Osteoblast (primary cell): ENCODE measurements at places on chromosomes 4 and X. TPM values are rescaled to one million over a fixed set of nuclear protein-coding genes. Genes with fewer than 3 reads are reported as not detected.

- no peak for DNase-seq
Measured at GRCh38 chr4:127217586-127218229, 415.0 kb upstream of the INTU start.

DNA sequence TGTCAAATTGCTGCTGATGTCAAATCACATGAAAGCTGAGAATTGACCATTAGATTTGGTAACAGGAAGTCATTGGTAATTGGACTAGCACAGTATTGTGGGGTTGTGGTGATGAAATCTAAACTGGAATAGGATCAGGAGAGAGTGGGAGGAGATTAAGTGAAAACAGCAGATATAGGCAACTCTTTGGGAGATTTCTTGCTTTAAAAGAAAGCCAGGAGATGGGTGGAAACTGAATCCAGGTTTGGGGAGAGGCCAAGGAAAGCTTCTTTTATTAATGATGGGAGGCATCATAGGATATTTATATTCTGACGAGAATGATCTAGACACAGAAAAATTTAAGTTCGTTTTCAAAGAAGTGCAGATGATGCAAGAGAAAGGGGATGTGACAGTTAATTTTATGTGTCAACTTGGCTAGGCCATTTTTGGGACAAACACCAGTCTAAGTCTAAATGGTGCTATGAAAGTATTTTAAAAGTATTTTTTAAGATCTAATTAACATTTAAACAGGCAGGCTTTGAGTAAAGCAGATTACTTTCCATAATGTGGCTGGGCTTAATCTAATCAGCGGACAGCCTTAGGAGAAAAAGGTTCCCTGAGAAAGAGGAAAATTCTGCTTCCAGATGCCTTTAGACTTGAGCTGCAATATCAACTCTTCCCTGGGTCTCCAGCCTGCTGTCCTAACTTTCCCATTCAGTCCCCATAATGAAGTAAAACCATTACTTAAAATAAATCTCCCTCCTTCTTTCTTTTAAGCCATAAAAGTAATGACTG lies 24.7 kb downstream of the SEC24D start:
- no peak for DNase-seq

DNA sequence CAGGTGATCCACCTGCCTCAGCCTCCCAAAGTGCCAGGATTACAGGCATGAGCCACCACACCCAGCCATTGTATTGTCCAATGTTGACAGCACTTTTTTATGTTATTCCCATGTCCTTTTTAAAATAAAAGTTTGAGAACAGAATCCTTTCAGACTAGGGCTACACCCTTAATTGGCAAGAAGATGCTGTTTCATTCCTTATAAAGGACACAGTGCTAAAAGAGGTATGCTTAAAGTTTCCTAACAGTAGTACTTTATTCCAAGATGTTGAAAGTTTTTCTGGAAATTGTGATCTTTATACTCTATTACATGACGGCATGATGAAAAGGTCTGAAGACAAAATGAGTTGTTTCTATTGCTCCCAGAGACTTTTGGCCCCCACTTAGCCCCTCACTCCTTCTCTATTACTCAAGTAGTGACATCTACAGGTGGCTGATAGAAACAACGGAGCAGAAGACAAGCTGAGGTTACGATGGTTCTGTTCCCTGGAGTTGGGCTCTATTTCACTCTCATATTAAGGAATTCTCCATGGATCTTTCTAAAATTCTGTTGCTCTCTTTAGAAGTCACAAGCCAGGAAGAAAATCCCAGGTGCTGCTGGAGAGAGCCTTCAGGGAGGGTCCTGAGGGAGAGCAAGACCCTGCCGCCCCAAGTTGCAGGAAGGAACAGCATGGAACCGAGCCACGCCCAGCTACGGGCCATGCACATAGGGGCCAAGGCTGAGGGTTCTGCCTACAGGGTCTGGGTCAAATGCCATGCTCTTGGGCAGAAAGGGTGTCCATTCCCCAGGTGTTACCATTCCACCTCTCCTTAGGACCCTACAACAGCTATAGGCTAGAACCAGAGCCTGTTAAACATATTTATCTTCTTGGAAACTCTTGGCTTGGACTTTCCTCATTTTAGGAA lies 22.8 kb downstream of the RPL9 start:
- DNase-seq = no peak

GRCh38 chr4:118765399-118765798 lies 70.5 kb downstream of the SEC24D start:
- DNase-seq = peak; percentile 76

DNA sequence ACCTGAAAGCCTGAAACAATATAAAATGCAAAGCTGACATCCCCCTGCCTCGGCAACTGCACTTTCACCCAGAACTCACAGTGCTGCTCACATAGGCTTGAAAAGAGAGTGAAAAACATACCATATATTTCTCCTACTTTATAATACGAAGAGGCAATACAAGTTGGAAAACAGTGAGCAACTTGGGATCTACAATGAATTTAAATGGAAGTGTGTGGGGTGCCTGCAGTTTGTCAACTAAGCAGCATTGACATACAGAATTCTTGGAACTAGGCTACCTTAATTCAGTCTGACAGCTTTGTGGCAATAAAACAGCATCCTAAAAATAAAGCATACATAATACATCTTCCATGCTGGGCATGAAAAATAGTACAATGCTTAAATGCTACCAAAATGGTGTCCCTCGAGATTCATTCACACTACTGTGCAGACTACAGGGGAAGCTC lies 8.0 kb downstream of the GASK1B start:
- DNase-seq = no peak

PNMA3 gene
- not detected in 2 replicates for total RNA-seq

CT47B1 gene
- total RNA-seq = not detected in 2 replicates

USP51 gene
- total RNA-seq = 2.9 and 4.3 TPM in 2 replicates

TCEAL6 gene
- total RNA-seq = not detected in 2 replicates

GRCh38 chr4:116880625-116881024 lies 204.8 kb downstream of the TRAM1L1 start:
- DNase-seq = no peak

GRCh38 chr4:40269133-40269532 lies 66.0 kb upstream of the CHRNA9 start:
- no peak for DNase-seq

FRMPD4 gene
- total RNA-seq = 1.2 and 1.8 TPM in 2 replicates

- no peak for DNase-seq
Measured at GRCh38 chr4:115944146-115944905, 830.9 kb upstream of the NDST4 start.

DNA sequence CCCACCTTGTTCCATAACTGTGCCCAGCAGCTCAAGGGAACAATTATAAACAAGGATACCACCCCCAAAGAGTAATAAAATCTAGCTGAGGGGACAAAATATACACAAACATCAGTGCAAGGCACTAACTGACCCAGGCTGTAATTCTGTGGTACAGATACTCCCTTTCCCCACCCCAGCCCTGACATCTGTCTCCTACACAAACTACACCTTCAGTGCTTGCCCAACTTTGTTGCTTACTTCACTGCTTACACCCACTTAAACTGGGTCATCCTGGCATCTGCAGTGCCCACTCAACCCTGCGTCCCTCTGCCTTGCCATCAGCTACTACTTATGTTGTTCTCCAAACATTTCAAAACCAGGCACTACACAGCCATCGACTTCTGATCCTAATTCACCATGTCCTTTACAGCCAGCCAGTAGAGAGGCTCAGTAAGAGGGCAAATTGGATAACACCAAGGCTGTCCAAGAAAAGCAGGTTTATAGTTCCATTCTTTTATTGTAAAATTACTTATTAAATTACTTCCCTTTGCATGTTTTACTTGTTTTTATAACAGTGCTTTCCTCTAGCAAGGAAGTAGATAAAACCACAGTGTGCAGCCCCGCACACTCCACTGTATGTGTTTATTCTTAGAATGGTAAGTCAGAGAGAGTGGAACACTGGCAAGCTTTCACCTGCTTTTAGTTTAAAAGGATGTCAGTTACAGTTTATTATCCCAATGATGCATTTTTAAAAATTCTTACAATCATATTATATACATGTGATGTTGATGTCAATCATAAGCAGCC lies 149.6 kb downstream of the INPP4B start:
- DNase-seq = no peak

- no peak for DNase-seq
Measured at GRCh38 chr4:62232814-62233213, 1032.7 kb downstream of the ADGRL3 start.

GRCh38 chrX:108313669-108314068 lies 124.6 kb downstream of the COL4A6 start:
- DNase-seq = no peak

SULT1E1 gene
- total RNA-seq = not detected in 2 replicates

GRCh38 chrX:16931855-16932575 lies 14.4 kb upstream of the REPS2 start:
- no peak for DNase-seq

DNA sequence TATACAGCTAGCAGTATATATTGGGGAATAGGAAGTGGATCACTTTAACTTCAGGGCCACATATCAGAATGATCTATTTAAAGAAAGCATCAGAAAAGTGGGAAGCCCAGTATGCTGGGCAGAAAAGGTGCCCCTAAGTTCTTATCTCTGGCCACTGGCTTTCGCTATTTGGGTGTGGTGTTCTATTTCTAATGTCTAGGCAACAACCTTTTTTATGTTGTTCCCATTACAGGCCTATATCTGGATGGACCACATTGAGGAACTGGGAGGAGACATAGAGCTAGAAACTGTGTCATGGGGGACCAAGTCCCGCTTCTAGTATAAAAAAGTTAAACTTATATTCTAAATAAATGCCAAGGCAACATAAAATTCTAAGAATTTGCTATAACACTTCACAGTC lies 935.6 kb downstream of the PDHA2 start:
- no peak for DNase-seq

GRCh38 chr4:2091990-2092668 lies 33.0 kb downstream of the NAT8L start:
- DNase-seq = peak; percentile 11

DNA sequence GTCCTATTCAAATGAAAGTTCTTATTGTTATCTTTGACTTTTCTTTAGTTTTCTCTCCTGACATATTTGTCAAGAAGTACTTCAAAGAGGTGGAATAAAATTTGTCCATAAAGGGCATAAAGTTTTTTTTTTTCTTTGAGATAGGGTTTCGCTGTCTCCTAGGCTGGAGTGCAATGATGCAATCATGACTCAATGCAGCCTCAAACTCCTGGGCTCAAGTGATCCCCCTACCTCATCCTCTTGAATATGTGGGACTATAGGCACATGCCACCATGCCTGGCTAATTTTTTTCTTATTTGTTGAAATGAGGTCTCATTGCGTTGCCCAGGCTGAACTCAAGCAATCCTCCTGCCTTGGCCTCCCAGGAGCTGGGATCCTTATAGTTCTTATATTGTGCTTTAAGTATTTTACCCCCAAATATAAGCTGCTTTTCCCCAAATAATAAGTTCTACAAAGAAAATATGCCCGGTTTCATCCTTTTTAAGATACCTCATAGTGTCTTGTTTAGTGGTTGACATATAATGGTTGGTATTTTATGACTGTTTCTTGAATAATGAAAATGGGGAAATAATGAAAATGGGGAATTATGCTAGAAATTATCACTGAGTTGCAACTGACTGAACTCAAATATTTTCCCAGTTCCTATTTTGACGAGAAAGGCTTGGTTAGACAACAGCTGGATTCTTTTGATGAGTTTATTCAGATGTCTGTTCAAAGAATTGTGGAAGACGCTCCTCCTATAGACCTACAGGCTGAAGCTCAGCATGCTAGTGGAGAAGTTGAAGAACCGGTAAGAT lies 11.6 kb downstream of the POLR2B start:
- no peak for DNase-seq

- DNase-seq = no peak
Measured at GRCh38 chrX:43676971-43677572, 21.0 kb downstream of the MAOA start.

REPS2 gene
- 0.59 and 0.72 TPM in 2 replicates for total RNA-seq

DNA sequence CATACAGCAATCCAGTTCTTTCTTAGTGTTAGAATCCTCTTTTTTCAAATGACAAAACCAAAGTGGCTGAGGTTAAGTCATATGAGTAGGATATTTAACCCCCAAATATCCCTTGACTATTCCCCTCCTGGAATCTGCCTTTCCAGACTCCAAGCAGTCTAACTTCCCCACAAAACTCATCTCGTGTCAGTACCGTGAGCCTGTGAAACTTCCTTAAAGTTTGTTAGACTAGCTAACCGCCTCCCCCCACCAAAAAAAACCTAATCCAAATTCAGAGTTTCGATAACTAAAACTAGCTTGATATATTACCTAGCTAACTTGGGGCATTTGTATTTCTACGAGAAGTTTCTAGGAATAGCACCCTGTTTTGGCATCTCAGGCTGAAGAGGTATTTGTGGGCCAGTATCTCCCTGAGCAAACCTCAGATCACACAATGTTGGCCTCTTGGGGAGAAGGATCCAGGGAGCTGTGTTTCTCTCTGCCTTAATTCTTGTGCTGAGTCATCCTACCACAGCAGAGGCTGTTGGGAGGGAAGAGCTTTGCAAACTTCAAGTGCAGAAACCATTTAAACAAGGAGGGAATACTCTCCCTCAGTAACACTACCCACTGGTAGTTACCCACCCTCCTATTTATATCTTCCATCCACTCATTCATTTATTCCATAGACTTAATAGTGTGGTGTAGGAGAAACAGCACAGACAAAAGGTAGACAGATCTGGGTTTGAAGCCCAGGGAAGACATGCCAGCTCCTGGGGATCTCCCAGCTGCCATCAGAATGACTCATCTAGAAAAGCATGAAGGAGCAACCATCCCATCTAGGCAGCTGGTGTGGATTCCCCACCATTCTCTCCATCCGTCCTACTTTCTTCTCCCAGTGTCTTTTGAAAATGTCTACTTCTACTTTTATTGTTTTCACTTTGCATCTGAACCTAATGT lies 39.3 kb upstream of the TXK start:
- DNase-seq = no peak

- DNase-seq = no peak
Measured at GRCh38 chr4:101987623-101988243, 197.2 kb downstream of the BANK1 start.

GRCh38 chr4:119240128-119240527 lies 27.6 kb downstream of the USP53 start:
- no peak for DNase-seq

SSX3 gene
- not detected in 2 replicates for total RNA-seq

DNA sequence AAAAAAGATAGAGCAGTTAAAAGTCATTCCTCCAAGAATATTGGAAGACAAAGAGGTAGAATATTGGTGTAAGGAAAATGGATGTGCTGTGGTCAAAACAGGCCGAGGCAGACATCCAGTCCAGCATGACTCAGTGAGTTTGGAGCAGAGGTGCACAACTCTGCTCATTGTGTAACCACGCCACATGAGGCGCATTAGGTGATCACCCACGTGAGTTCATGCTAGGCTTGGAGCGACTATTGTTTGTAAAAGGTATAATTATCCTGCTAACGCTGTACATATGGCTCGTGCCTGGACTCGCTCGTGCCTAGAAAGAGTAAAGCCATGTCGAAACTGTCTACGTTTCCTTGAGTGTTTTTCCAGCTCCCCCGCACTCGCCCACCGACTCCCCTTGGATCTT lies 23.9 kb downstream of the C4orf54 start:
- DNase-seq = no peak

GRCh38 chr4:133150486-133151340 lies 1.6 kb downstream of the PCDH10 start:
- DNase-seq = peak; percentile 42

GRCh38 chrX:24662352-24662751 lies 15.2 kb upstream of the PCYT1B start:
- DNase-seq = no peak

UPF3B gene
- 1.2 and 1.8 TPM in 2 replicates for total RNA-seq

GRCh38 chr4:46594661-46595060 lies 204.7 kb upstream of the GABRA2 start:
- DNase-seq = no peak

PHEX gene
- 0.88 and 1.4 TPM in 2 replicates for total RNA-seq

PDE6B gene
- not detected in 2 replicates for total RNA-seq

- no peak for DNase-seq
Measured at GRCh38 chr4:44984083-44984482, 257.7 kb upstream of the GNPDA2 start.

GRCh38 chr4:45865781-45866180 lies 258.1 kb downstream of the GABRG1 start:
- DNase-seq = no peak
